ENCODE measurements at places on chromosomes 12 and 14. TPM values are rescaled to one million over a fixed set of nuclear protein-coding genes. Genes with fewer than 3 reads are reported as not detected.

The GPX2 gene
- 68.1 TPM for total RNA-seq

The AQP2 gene
- not detected for total RNA-seq

The P2RX7 gene
- 4.1 TPM for total RNA-seq

The IAPP gene
- not detected for total RNA-seq

The ART4 gene
- total RNA-seq, result 0.08 TPM

The PIANP gene
- not detected for total RNA-seq

All from esophagus mucosa (tissue), 1 donor.